ENCODE measurements at places on chromosomes 16 and 17. TPM values are rescaled to one million over a fixed set of nuclear protein-coding genes. Genes with fewer than 3 reads are reported as not detected.

Gene TOX3
- 8.5 TPM for total RNA-seq

Gene TMED6
- 1.2 TPM for total RNA-seq

Gene KRTAP4-6
- total RNA-seq: not detected

Gene KCNG4
- total RNA-seq: not detected

Gene TMC5
- 0.69 TPM for total RNA-seq

Gene CCL8
- not detected for total RNA-seq

Gene NPIPA7
- total RNA-seq: 5.8 TPM

Gene TMEM235
- total RNA-seq: 21.1 TPM

Gene MPO
- total RNA-seq: not detected

Gene CNGB1
- not detected for total RNA-seq

Gene PDP2
- 11.3 TPM for total RNA-seq

Gene PRKCB
- 28.7 TPM for total RNA-seq

Gene LSM12
- 63.0 TPM for total RNA-seq

Gene PRCD
- total RNA-seq: 0.54 TPM

Gene CMIP
- total RNA-seq: 98.9 TPM

Gene RTN4RL1
- total RNA-seq: not detected

Gene LRRC59
- total RNA-seq: 64.2 TPM

Gene COQ9
- 23.1 TPM for total RNA-seq

Gene SYCE1L
- 2.5 TPM for total RNA-seq

Gene MYH8
- total RNA-seq: not detected

Gene NRN1L
- 0.56 TPM for total RNA-seq

Gene B4GALNT2
- not detected for total RNA-seq

Gene ABCC12
- 0.31 TPM for total RNA-seq

Gene GAST
- not detected for total RNA-seq

Gene TLCD2
- 4.4 TPM for total RNA-seq

Gene EEF2KMT
- 6.7 TPM for total RNA-seq

Gene ICAM2
- total RNA-seq: 52.1 TPM

Gene CDYL2
- 26.6 TPM for total RNA-seq

Gene CES1
- total RNA-seq: not detected

Gene DPEP2NB
- total RNA-seq: not detected

Gene CLEC19A
- not detected for total RNA-seq

Gene PTX4
- 0.21 TPM for total RNA-seq

Gene SLC6A2
- not detected for total RNA-seq

Gene ENPP7
- not detected for total RNA-seq

Gene SLC35G6
- not detected for total RNA-seq

Gene ITGAE
- 30.0 TPM for total RNA-seq

Gene NFAT5
- total RNA-seq: 48.8 TPM

Gene SMIM36
- not detected for total RNA-seq

Gene SLC38A10
- total RNA-seq: 57.2 TPM

Gene SCIMP
- not detected for total RNA-seq

Gene TM4SF5
- total RNA-seq: not detected

Gene PRAC1
- total RNA-seq: not detected

Gene HOXB3
- total RNA-seq: 17.7 TPM

Gene OTOP3
- total RNA-seq: not detected

Gene RBFOX1
- 0.69 TPM for total RNA-seq

Gene SLC13A2
- total RNA-seq: not detected

Gene MED9
- 14.2 TPM for total RNA-seq
